Stimulated activated CD4-positive, alpha-beta T cell treated with anti-CD3 and anti-CD28 coated beads, Interleukin-12 subunit alpha, Interleukin-12 subunit beta, amount 100 ng/mL, for 48 hours (primary cell): ENCODE measurements at places on chromosomes 3 and 15.

GRCh38 chr3:127588806-127589577, 1.5 kb downstream of the TPRA1 start:
- DNase-seq: no peak

DNA sequence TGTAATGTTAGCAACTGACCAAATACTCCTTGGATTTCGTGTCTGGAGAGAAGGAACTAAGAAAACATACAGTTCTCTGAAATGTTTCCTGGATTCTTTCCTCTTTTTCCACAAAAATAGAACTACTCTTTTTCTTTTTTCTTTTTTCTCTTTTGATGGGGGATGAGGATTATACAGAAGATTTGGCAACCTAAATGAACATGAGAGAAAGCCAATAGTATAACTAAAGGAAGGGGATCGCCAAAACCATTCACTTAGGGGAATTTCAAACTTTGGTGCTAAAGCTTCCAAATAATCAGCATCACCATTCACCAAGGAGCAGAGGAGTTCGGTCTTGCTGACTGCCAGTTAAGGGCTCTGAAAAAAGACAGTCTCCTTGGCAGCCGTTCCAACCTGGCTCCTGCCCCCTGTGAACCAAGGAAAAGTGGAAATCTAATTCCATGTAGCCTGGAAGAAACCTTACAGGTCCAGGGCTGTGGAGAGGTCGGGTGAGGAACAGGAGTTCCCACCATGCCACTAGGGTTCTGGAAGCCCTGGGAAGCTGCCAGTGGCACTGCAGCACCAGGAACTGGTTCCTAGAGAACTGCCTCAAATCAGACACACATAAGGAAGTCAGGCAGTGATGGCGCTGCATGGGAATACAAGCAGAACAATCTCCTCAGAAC, 176.9 kb downstream of the TNIK start:
- DNase-seq: no peak

DNA sequence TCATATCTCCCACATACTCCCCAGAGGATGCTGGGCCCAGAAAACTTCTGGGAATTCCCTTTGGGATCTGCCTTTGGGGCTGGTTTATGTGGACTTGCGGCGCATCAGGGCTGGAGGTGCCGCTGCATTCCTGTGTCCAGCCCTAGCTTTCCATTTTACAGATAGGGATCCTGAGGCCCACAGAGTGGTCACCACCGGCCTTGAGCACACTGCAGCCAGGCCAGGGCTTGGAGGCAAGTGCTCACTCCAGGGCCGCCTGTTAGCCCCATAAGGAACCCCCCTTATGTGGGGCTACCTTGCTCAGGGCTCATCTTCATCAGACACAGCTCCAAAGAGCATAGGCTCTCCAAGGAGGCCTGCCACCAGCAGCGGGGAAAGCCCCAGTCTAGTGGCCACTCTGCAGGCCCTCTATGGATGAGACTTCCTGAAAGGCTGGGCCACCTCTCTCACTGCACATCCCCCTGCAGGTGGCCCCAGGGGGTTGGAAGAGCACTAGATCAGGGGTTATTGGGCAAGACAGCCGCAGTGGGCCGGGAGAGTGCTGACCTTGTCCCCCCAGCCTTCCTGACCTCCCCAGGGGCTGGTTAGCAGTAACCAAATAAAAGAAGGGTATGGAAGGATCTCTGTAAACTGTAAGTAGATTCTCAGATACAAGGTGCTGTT, 9.2 kb upstream of the ATP2B2 start:
- no peak for DNase-seq

DNA sequence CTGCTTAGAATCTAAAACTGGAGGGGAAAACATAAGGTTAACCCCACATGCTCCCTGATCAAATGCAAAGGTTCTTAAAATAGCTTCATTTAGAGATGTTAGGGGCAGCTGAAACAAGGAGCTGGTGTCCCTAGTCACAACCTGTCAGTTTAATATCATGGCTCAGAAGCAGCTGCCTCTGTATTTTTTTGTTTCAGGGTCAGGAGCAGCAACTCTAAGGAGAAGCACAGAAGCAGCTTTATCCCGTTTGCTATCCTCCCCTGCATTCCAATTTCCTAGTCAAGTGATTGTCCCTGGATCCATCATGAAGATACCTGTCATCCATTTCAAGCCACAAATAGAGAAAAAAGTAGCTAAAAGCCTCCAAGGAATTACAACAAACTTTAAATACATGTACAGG, 4.1 kb downstream of the FILIP1L start:
- no peak for DNase-seq

DNA sequence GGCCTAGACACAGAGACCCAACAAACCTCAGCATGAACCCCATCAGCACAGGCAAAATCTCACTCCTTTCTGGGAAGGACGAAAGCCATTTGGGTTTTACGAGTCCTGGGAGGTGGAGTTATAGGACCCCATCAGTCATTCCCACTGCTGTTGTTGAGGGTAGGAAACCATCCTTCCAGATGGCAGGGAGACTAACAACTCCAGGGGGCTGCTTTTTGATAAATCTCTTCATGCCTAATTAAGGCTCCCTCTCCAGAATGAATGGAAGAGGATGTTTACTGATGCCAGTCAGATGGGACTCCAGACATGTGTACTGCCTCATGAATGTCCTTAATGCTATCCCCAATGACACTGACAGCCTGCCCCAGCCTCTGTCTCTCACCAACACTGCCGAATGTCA, 75.3 kb downstream of the ST8SIA2 start:
- DNase-seq: no peak

DNA sequence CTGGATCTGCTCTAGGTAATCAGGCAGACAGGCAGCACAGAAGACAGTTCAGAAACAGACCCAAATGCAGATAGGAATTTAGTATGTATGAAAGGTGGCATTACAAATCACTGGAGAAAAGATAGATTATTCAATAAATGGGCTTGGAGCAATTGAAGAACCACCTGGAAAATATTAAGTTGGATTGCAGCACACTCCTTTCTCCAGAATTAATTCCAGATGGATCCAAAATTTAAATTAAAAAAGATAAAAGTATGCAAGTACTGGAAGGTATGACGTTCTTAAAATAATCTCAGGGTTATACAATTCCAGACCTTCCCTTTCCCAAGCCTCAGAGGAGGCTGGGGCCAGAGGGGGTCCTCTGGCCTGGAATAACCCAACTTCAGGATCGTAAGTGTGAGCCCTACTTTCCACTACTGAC, 32.5 kb downstream of the HRH1 start:
- DNase-seq: no peak

DNA sequence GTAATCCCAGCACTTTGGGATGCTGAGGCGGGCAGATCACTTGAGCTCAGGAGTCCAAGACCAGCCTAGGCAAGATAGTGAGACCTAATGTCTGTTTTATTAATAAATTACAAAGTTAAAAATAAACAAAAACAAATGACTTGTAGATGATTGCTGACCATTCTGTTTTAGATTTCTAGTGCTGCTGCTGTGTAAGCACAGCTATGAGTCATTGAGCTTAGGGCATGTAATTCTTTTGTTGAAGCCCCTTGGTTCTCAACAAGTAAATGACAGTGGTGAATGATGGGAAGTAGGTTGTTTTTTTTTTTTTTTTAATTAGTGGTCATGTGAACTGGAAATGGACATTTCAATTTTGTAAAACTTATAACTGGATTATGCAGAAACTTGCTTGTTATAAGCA, 63.3 kb downstream of the LEO1 start:
- DNase-seq: no peak

- no peak for DNase-seq
These were observed 203.0 kb downstream of the AKAP13 start for GRCh38 chr15:85583442-85583841.

DNA sequence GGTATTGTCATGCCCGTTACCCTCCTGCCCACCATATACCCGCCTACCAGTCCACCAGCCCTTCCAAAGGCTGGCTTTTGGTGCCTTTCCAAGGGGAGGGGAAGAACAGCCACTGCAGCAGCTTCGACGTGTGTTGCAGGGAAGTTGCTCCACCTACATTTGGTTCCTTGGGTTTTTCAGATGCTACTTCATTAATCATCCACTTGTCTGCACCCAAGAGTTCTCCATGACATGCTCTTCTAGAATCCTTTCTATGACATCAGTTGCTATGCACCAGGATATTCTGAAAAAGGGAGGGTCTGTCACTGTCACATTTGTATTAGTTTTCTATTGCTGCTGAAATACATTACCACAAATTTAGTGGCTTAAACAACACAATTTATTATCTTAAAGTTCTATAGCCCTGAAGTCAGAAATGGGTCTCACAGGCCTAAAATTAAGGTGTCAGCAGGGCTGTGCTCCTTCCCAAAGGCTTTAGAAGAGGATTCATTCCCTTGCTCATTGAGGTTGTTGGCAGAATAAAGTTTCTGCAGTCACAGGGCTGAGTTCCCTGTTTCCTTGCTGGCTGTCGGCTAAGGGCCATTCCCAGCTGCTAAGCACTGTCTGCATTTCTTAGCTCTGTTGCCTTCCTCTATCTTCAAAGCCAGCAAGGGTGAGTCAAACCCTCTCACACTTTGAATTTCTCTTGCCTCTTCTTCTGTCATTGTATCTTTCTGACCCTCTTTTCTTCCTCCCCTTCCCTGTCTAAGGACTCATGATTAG, at the start of gene LYZL4:
Gene LYZL4, minus strand, starts transcription at position 241 of the 762 bp plus-strand sequence. CDS start 3,359 bp downstream, outside the sequence.
- no peak for DNase-seq

- no peak for DNase-seq
These were observed 241.2 kb downstream of the SOX2 start for GRCh38 chr3:181952929-181953328.

GRCh38 chr3:46371519-46372340, 984 bp downstream of the CCR5 start:
- no peak for DNase-seq

- DNase-seq: no peak
These were observed 191.1 kb downstream of the TBC1D5 start for GRCh38 chr3:17551333-17551732.
